Hematopoietic multipotent progenitor cell (in vitro differentiated cells): ENCODE measurements at places on chromosomes 13 and 19. TPM values are rescaled to one million over a fixed set of nuclear protein-coding genes. Genes with fewer than 3 reads are reported as not detected.

Gene KLF1
- total RNA-seq = 71.4 TPM

Gene LPAR2
- total RNA-seq = 22.6 TPM

- DNase-seq = no peak
Measured at GRCh38 chr19:55297267-55297666, 13.5 kb downstream of the BRSK1 start.

GRCh38 chr13:113802090-113802531, 43.1 kb downstream of the TMEM255B start:
- DNase-seq = peak; percentile 21

DNA sequence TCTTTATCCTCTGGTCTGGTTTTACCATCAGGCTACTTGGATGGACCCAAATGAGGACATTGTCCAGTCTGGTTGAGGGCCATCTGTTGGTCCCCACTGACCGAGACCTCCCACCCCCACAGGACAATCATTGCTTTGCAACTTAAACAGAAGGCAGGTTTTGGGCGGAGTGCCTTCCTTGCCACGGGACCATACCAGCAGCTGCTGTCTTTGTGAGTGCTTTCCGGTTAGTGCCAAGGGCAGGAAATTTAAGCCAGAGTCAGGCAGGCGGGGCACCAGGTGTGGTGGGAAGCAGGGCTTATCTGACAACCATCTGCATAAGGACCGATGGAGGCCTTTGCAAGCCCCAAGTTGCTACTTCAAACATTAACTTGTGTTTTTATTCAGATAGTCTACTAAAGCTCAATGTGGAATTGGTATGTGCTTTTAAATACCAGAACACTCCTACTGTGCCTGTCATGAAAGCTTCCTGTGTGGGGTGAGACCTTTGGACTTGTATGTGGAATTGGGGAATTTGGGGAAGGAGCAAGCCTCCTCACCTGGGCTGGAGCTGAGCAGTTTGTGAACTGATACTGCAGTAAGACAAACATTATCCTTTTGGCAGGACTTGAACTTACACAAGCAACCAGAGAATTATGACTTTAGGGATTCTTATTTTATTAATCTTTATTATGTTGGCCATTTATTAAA, 39.3 kb upstream of the UBE2L5 start:
- no peak for DNase-seq

GRCh38 chr13:65468628-65469027, 1761.5 kb downstream of the PCDH9 start:
- peak; percentile 81 for DNase-seq

GRCh38 chr13:100254002-100254401, 165.1 kb downstream of the PCCA start:
- DNase-seq = no peak
